ENCODE measurements at places on chromosomes 6 and 20. TPM values are rescaled to one million over a fixed set of nuclear protein-coding genes. Genes with fewer than 3 reads are reported as not detected.

GRCh38 chr6:6806844-6807518, 218.5 kb downstream of the LY86 start:
- no peak for DNase-seq

GHRH gene
- total RNA-seq, result not detected

- no peak for DNase-seq
These were observed 136.3 kb downstream of the ZMYND8 start for GRCh38 chr20:47220161-47220582.

GRCh38 chr20:23823111-23823510, 3.4 kb downstream of the CST2 start:
- no peak for DNase-seq

DNA sequence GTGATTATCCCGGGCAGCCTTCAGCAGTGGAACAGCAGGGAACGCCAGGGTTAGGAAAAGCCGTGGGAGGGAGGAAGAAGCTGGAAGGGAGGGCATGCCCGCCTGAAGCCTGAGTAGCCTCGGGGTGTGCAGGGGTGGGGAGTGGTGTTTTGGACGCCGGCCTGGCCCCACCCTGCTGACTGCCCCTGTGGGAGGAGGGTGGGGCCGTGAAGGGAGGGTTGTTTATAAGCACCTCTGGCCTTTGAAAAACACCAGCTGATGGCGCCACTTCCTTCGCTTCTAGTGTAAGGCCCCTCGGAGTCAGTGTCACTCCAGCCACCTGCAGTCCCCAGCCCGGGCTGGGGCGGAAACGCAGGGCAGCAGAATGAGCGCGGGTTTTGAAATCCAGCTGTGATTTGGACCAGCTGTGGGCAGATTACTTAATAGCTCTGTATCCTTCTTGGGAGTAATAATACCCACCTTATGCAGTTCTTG, 52.8 kb upstream of the BMP6 start:
- peak; percentile 66 for DNase-seq

ENPP5 gene
- total RNA-seq, result 9.3 TPM

GRCh38 chr6:134979142-134979541, 29.2 kb upstream of the ALDH8A1 start:
- DNase-seq, result no peak

Data from renal cortical epithelial cell (primary cell).